ENCODE measurements at places on chromosomes 7 and 10.
A peak's percentile ranks its signal among the peaks of the same experiment; 100 is the strongest.

DNA sequence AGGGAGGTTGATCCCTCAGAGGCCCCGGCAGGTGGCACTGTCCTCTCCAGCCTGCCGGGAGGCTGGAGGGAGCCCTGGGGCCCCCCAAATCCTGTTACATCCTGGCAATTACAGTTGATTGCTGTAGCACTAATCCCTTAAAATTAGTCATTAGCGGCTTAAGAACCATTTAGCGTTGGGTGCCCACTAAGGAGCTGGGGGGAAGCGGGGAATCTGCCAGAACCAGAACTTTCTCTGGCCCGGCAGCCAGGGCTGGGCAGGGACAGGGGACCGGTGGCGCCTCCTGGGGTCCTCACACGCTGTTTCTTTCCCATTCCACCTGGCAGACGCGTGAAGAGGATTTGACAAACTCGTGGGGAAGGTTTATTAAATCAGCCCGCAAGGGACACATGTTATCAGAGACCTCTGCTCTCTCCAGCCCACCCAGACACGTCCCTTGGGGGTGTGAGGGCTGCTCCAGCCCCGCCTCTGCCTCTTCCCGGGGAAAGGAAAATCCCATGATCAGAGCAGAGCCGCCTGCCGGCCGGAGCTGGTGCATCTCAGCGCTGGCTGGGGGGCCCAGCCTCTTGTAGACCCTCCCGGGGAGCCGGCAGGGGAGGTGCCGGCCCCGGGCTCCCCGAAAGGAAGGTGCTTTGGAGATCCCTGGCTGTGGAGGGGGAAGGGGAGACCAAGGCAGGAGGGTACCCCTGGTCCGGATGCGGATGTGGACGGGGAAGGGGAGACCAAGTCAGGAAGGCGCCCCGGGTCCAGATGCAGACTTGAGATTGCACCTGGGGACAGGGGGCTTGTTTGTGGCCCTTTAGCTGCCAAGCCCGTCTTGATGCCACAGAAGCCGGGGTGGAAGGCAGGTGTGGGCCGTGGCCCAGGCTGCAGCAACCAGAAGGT is 142.7 kb downstream of the ELFN1 start:
- no peak overlapping the region for H3K27ac ChIP-seq
- H3K4me3 ChIP-seq = no peak overlapping the region
- no peaks in the 10 kb centered on the region for H3K36me3 ChIP-seq
- no peaks in the 10 kb centered on the region for H3K4me1 ChIP-seq
- H3K27me3 ChIP-seq = no peaks in the 10 kb centered on the region
- DNase-seq = no peak

DNA sequence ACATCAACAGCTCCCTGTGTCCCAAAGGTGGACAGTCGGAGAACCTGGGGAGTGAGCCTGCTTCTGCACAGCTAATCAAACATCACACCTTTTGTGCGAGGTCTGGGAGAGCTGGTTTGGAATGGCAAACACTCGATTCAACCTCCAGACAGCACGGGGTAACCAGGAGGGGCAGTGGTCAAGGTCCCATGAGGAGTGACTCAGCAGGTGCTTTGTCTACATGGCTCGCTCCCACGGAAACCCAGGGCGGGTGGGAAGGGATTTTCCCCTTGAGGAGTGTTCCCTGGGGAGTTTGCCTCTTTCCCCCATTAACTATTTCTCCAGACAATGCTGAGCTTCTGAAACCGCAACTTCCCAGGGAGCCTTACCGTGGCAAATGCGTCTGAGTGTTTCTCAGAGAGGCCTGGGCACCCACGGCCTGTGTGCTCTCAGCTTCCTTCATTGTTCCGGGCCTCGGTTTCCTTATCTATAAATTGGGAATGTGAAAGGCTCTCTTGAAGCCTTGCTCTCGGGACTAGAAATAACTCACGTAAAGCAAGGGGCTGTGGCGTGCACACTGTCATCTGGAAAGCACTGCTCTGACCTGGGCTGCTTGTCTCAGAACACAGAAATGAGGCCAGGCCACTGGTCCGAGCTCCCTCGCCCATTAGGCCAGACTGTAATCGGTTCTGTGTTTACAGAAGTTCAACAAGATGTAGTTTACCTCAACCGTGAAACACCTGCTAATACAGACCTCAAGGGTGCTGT is 14.0 kb upstream of the GTPBP4 start:
- H3K27me3 ChIP-seq = peaks cover 9% of the 10 kb centered on the region

DNA sequence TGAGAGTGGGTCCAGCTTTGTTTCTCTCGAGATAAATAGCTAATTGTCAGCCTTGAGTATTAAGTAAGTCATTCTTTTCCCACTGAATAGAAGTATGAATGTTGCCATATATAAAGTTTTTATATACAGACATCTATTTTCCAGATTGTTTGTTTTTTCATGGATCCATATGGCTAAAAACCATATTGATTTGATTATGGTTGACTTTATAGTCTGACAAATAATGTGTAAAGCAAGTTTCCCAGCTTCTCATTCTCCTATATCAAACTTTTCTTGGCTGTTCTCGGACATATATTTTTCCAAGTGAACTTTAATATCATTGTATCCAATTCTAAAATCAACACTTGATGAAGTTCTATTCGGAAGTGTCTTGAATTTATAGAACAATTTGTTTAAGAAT is 352.4 kb upstream of the MEOX2 start:
- DNase-seq = no peak
- no peaks in the 10 kb centered on the region for H3K27me3 ChIP-seq
- no peak overlapping the region for H3K27ac ChIP-seq
- no peak overlapping the region for H3K4me3 ChIP-seq
- H3K4me1 ChIP-seq = no peaks in the 10 kb centered on the region
- H3K36me3 ChIP-seq = no peaks in the 10 kb centered on the region

DNA sequence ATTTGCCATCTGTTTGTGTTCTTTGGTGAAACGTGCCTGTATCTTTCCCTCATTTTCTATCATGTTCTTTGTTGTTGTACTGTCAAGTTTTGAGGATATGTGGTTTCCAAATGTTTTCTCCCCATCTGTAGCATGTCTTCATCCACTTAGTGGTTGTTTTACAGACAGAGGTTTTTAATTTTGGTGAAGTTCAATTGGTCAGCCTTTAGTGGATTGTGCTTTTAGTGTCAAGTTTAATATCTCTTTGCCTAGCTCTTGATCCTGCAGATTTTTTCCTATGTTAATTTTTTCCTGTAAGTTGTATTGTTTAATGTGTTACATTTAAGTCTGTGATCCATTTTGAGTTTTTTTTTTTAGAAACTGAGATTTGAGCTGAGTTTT is 95.9 kb downstream of the ANKRD61 start:
- H3K27ac ChIP-seq = no peak overlapping the region
- peaks cover 25% of the 10 kb centered on the region for H3K36me3 ChIP-seq
- H3K4me1 ChIP-seq = no peaks in the 10 kb centered on the region
- no peak overlapping the region for H3K4me3 ChIP-seq

- no peaks in the 10 kb centered on the region for H3K27me3 ChIP-seq
- no peak overlapping the region for H3K27ac ChIP-seq
- no peaks in the 10 kb centered on the region for H3K4me1 ChIP-seq
- no peaks in the 10 kb centered on the region for H3K36me3 ChIP-seq
Measured at GRCh38 chr7:45717537-45718235, 143.5 kb downstream of the ADCY1 start.

- H3K27ac ChIP-seq = no peak overlapping the region
- DNase-seq = no peak
- no peaks in the 10 kb centered on the region for H3K36me3 ChIP-seq
- H3K27me3 ChIP-seq = peaks cover 9% of the 10 kb centered on the region
- H3K4me3 ChIP-seq = no peak overlapping the region
- peaks cover 19% of the 10 kb centered on the region for H3K4me1 ChIP-seq
Measured at GRCh38 chr10:43354330-43354635, 17.2 kb upstream of the FXYD4 start.

DNA sequence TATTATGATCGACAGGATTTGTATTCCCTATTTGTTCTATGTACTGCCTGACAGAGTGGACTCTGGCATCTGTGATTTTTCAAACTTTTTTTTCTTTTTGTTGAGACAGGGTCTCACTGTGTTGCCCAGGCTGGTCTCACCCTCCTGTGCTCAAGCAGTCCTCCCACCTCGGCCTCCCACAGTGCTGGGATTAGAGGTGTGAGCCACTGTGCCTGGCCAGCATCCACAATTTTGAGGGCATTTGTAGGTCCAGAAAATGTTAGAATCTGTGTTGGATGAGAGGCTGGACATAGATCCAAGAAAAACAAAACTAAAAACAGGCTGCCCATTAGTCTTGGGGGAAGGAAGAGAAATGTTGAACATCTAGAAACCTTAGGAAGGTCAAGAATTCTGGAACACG is 34.3 kb downstream of the SGPL1 start:
- H3K4me3 ChIP-seq = no peak overlapping the region
- H3K27ac ChIP-seq = no peak overlapping the region
- no peak for DNase-seq
- H3K36me3 ChIP-seq = peaks cover 57% of the 10 kb centered on the region
- H3K27me3 ChIP-seq = no peaks in the 10 kb centered on the region

DNA sequence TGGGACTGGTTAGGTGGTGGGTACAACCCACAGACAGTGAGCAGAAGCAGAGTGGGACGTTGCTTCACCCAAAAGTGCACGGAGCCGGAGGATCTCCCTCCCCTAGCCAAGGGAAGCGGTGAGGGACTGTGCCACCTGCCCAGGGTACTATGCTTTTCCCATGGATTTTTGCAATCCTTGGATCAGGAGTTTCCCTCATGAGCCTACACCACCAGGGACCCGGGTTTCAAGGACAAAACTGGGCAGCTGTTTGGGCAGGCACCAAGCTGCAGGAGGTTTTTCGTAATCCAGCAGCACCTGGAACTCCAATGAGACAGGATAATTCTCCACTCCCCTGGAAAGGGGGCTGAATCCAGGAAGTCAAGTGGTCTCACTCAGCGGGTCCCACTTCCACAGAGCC is 209.1 kb upstream of the CXCL12 start:
- H3K27ac ChIP-seq = no peak overlapping the region
- H3K4me3 ChIP-seq = no peak overlapping the region
- H3K4me1 ChIP-seq = no peaks in the 10 kb centered on the region
- no peaks in the 10 kb centered on the region for H3K36me3 ChIP-seq

GRCh38 chr10:42941790-42942189 is 135.1 kb upstream of the RET start:
- no peak overlapping the region for H3K4me3 ChIP-seq
- H3K36me3 ChIP-seq = no peaks in the 10 kb centered on the region
- H3K27ac ChIP-seq = no peak overlapping the region

DNA sequence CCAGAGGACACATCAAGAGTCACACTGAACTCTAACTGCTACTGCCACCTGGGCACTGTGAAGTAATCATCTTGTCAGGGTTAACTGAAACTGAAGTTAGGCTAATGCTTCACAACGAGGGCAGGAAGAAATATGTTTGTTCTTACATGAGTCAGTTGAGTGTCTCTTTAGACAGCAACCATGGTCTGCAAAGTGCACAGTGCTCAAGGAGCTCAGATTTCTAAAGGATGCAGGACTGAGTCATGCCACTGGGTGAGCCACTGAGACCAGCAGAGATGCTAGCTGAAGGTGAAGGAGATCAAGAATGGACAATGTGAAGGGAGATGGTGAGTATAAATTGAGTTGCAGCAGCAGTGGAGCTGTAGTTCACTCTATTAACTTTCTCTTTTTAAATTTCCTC is 76.0 kb upstream of the CTTNBP2 start:
- no peaks in the 10 kb centered on the region for H3K4me1 ChIP-seq
- no peaks in the 10 kb centered on the region for H3K36me3 ChIP-seq
- no peaks in the 10 kb centered on the region for H3K27me3 ChIP-seq
- no peak overlapping the region for H3K27ac ChIP-seq
- DNase-seq = no peak

GRCh38 chr10:17113889-17114540 is 15.6 kb downstream of the CUBN start:
- DNase-seq = no peak
- H3K4me1 ChIP-seq = peaks cover 7% of the 10 kb centered on the region
- no peaks in the 10 kb centered on the region for H3K27me3 ChIP-seq
- H3K4me3 ChIP-seq = no peak overlapping the region

DNA sequence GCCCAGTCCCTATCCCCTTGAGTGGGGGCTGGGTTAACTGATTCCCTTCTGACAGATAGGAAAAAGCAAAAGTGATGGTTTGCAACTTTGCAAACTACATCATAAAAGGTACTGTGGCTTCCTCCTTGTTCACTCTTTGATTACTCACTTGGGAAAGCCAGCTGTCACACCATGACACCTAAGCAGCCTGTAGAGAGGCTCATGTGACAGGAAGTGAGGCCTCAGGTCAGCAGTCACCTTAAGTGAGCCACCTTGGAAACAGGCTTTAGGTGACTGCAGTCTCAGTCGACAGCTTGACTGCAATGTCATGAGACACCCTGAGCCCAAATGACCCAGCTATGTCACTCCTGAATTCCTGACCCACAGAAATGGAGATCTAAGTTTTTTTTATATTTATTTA is 4.3 kb upstream of the CHCHD2 start:
- H3K4me3 ChIP-seq = no peak overlapping the region
- H3K27me3 ChIP-seq = peaks cover 4% of the 10 kb centered on the region
- DNase-seq = peak; percentile 31
- H3K27ac ChIP-seq = no peak overlapping the region

GRCh38 chr10:25557136-25557535 is 376.9 kb upstream of the MYO3A start:
- no peak for DNase-seq
- H3K4me3 ChIP-seq = no peak overlapping the region
- no peaks in the 10 kb centered on the region for H3K27me3 ChIP-seq
- no peaks in the 10 kb centered on the region for H3K4me1 ChIP-seq

GRCh38 chr10:15208221-15208620 is 39.7 kb upstream of the NMT2 start:
- no peaks in the 10 kb centered on the region for H3K27me3 ChIP-seq
- H3K27ac ChIP-seq = peak overlapping the region; percentile 91
- H3K36me3 ChIP-seq = peaks cover under 1% of the 10 kb centered on the region
- H3K4me1 ChIP-seq = peaks cover 52% of the 10 kb centered on the region
- peak overlapping the region; percentile 83 for H3K4me3 ChIP-seq

GRCh38 chr10:2043379-2043778 is 306.1 kb upstream of the ADARB2 start:
- no peak for DNase-seq
- H3K27me3 ChIP-seq = no peaks in the 10 kb centered on the region
- no peak overlapping the region for H3K27ac ChIP-seq
- H3K36me3 ChIP-seq = no peaks in the 10 kb centered on the region
- no peaks in the 10 kb centered on the region for H3K4me1 ChIP-seq

DNA sequence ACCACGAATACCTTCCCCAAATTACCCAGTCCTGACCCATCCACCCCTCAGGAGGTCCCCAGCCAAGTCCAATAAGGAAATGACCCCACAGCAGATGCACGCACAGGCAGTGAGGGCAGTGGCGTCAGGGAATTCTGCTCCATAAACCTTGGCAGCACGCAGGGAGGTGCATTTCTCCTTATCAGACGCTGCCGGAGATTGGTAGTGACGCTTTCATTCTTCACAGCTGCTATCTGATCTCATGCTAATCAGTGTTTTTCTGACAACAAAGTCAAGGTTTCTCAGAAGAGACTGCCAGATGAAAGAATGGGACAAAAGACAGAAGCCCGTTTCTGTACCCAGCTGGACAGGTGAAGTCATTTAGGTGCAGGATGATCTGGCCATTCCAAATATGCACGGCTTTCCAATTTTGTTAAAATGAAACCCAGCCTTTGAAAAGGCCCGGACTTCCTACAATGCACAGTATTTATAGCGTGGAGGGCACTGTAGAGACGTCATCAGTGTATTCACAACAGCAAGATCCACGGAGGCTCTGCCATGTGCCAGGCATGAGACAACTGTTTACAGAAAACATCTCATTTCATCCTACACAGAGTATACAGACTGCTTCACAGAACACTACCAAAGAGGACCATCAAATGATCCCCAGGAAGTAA is 35.3 kb downstream of the DIP2C start:
- H3K4me3 ChIP-seq = no peak overlapping the region
- H3K4me1 ChIP-seq = no peaks in the 10 kb centered on the region
- no peaks in the 10 kb centered on the region for H3K36me3 ChIP-seq
- no peak overlapping the region for H3K27ac ChIP-seq
- H3K27me3 ChIP-seq = peaks cover 4% of the 10 kb centered on the region
- no peak for DNase-seq
